GM19239 (cell line): ENCODE measurements at places on chromosomes 2 and 18.

DNA sequence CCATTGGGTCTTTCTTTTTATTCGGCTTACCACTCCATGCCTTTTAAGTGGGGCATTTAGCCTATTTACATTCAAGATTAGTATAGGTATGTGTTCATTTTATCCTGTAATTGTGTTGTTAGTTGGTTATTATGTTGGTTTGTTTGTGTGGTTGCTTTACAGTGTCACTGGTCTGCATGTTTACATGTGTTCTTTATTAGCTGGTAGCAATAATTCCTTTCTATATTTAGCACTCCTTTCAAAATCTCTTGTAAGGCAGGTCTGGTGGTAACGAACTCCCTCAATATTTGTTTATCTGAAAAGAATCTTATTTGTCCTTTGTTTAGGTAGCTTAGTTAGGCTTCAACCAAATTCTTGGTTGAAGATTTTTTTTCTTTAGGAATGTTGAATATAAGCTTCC, 68.7 kb upstream of the XDH start:
- DNase-seq, result no peak

DNA sequence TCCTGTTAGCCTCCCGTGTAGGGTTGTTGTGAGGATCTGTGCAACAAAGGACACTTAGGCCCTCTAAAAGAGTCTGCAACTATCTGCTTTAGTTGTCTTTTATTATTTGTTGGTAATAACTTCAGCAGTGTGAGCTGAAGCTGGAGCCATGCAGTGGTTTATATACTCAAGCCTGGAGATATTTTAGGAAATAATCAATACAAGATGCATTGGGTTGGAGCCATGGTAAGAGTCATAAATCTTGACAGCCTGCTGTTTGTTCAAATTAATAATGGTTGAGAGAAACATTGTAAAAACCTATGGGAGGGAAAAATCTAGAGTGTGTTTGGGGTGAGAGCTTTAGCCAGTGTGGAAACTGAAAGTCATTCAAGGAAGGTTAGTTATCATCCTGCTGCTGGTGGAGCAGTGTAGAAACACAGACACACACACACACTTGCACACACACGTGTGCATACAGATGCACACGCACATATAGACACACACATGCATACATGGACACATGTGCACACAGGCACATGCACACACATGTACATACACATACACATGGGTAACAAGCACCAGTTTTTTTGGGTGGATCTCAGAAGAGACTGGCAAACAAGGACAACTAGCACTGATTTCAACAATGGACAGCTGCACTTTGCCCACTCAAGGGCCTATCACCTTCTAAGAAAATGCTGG, 51.0 kb downstream of the ACOXL start:
- no peak for DNase-seq

DNA sequence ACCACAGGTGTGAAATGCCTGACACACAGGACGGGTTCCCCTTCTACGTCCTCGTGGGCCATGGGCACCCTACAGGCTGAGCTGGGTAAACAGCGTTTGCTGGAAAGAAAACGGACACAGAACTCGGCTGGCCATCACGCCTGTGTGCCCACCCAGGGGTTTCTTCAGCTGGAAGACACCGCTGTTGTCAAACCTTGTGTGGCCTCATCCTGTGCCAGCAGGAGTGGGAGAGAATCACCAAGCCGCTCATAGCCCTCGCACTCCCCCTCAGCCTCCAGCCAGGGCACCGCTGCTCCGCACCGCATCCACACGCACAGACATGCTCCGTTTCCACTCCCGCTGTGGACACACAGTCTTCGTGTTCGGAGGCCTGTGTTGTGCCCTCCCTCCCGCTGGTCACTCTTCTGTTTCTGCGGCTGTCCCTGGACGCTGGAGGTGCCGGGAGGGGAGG, 161.4 kb downstream of the PXDN start:
- no peak for DNase-seq

GRCh38 chr2:1974397-1974796, 230.1 kb upstream of the PXDN start:
- DNase-seq, result no peak
